ENCODE measurements at places on chromosomes 12 and 14.

DNA sequence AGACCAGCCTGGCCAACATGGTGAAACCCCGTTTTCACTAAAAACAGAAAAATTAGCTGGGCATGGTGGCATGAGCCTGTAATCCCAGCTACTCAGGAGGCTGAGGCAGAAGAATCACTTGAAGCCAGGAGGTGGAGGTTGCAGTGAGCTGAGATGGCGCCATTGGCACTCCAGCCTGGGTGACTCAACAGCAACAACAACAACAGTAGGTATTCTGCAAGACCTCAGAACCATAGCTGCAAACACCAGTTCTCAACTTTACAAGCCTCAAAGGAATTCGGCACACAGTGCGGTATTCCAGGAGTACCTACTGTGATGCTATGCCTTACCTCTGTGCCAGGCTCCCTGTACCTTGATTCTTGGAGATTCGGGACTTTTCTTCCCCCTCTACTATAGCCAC is 15.8 kb downstream of the FOXN3 start:
- DNase-seq: no peak

DNA sequence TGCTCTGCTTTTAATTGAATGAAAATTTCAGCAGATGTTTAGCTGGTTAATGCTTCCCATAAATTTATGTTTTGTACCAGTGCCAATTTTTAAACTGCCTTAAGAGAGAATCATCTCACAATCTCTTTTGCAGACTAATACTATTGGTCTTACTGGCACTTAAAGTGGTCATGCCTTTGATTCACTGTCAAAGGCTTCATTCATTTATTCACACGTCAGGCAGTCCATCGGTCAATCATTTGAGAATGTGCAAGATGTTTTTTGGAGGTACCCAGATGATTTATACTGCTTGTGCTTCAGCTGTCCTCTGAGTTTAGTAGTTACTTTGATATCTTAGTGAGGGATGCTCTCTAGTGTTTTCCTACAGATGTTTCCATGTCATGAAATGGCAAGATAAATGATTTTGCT is 83.4 kb downstream of the NAV3 start:
- no peak for DNase-seq

- no peak for DNase-seq
Measured at GRCh38 chr14:22895402-22895801, 12.4 kb downstream of the REM2 start.

DNA sequence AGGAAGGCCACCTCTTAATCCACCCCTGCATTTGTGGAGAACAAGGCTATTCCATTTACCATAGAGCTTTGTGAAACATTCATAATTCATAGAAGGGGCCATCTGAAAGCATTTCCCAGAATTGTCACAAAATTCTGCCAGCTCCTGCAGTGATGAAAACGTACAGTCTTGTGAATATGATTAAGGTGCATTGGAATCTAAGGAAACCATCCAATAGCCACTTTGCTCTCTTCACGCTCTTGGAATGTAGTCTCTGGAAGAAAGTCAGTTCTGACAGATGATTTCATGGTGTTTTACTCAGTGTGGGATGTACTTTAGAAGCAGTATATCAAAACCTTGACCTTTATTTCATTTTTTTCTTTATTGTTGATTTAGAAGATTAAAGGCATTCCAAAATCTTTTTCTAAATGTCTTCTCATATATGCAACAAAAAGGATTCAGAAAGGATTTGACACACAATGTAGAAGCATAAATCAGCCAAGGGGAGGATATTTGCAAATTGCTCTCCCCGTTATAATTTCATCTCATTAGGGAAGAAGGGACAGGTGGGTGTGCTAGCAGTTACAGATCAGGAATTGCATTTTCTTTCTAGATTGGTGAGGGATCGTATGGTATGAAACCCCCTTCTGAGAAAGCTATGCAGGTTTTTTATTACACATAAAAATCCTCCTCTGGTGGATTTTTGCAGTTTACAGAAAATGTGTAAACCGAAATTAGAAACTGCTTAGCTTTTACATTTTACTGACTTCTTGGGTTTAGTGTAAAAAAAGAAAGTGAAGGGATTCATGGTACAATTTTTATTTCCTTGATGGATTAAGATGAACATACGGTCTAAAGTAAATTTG is 390.2 kb downstream of the LRIG3 start:
- no peak for DNase-seq

GRCh38 chr12:103114296-103115055 is 157.0 kb downstream of the ASCL1 start:
- no peak for DNase-seq

DNA sequence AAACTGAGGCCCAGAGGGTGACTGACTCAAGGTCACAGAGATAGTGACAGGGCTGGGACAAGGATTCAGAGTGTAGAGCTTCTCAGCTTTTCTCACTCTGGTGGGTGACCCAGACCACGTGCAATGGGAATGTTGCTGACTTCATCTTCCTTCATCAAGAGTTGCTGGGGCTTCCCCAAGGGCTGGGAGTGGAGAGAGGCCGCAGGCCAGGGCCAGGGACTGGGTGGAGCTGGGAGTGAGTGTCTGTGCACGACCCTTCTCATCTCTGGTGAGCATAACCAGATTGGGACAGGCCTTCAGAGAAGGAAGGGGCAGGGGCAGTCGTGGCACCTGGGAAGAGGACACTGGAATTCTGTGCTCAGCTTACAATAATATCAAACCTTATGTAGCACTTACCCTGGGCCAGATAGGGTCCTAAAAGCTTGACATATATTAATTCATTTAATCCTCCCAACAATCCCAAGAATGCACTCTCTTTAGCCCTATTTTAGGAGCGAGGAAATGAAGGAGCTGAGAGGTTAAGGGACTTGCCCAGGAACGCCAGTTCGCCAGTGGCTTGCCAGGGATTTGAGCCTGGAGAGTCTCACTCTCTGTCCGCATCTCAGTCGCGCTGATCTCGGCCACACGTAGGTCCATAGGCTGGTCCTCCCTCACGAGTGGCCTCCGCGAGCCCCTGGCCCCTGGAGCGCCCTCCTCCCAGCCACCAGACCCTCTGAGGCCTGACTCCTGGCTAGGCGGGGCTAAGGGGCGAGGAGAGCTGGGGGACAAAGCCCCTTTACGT is 15.8 kb downstream of the KRT18 start:
- no peak for DNase-seq

GRCh38 chr12:26231470-26231869 is 36.1 kb downstream of the SSPN start:
- no peak for DNase-seq

DNA sequence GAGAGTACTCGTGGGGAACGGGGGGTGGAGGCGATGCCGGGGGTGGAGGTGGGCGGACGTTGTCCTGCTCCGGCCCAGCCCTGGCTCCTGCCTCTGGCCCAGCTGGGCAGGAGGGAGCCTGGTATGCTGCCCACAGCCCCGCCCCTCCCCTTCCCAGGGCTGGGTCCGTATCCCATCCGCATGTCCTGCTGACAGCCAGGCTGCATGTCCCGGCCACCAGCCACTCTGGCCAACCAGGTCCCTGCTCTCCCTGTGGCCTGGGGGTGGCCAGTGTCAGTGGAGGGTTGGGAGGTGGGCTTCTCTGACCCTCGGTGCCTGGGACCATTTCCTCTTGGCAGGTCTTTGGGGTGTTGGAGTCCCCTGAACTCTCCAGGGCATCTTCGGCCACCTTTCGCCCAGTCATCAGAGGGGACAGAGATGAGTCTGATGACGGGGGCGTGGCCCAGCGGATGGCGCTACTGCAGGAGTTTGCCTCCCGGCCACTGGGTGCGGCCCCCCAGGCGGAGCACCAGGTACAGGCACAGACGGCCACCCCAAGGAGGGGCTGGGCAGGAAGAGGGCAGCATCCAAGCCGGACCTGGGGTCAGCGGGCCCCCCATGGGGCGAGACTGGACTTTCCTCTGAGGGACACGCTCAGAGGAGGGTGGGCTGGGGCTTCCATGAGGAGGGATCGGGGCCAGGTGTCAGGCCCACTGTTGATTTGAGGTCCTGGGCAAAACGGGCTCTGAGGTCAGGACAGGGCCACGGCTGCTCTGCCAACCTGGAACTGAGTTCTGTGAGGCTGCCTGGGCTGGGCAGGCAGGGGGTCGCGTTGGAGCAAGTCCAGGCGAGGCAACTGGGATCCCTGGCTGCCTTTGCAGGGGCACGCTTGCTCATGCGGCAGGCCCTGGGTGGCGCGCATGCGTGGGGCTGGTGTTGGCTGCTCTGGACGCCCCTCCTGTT is 20.2 kb downstream of the CEP170B start:
- no peak for DNase-seq

DNA sequence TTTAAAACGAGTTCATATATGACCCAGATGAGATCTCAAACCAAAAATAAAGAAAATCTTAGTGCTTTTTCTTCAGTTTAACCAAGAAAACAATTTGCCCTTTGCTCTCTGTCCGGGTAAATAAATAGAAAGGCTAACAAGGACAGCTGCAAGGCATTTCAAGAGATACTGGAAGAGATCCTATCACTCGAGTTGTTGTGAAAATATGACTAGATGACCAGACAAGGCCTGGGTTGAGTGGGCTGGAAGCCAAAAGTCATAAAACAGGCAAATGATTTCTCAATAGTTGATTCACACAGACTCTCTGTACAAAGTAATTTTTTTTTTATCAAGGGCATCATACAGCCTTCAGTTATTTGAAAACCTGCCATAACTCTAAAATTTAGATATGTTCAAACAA is 55.9 kb upstream of the AVPR1A start:
- DNase-seq: no peak

GRCh38 chr14:93185349-93185720 is 218 bp downstream of the LYSET start:
- no peak for DNase-seq

DNA sequence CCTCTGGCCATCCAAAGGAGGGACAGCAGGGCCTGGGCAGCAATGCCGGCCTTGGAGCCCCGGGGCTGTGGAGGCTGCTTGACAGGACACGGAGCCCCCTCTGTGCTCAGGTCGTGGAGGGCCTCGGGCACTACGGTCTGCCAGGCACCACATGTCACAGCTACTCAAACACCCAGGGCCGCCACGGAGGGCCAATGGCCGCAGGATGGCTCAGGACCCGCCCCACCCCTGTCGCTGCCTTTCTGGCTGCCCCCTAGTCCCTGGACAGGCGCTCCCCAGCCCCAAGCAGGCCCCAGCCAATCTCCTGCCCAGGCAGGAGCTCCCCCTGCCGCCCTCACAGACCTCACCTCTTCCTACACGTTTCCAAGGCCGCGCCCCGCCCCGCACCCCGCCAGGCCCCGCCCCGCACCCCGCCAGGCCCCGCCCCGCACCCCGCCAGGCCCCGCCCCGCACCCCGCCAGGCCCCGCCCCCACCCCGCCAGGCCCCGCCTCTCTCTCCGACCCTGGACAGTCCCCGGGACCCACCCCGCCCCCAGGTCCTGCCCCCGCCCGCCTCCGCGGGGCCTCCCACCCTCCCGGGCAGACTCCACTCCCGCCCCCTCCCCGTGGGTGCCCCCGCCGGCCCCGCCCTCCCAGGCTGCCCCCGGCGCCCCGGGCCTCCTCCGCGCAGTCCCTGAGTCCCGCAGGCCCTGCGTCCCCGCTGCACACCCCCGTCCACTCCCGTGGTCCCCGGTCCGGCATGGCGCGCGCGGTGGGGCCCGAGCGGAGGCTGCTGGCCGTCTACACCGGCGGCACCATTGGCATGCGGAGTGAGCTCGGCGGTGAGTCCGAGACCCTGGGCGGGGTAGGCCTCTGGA is at the start of gene ASPG:
TSS of gene ASPG (plus strand) at position 669 of the 857 bp plus-strand sequence. CDS start at position 740, 71 bp downstream.
- no peak for DNase-seq

GRCh38 chr14:64729386-64730060 is 25.3 kb downstream of the PLEKHG3 start:
- DNase-seq: no peak

GRCh38 chr12:100376161-100376560 is 19.3 kb downstream of the SLC17A8 start:
- DNase-seq: no peak

GRCh38 chr14:67573228-67574010 is 26.6 kb downstream of the PIGH start:
- no peak for DNase-seq

DNA sequence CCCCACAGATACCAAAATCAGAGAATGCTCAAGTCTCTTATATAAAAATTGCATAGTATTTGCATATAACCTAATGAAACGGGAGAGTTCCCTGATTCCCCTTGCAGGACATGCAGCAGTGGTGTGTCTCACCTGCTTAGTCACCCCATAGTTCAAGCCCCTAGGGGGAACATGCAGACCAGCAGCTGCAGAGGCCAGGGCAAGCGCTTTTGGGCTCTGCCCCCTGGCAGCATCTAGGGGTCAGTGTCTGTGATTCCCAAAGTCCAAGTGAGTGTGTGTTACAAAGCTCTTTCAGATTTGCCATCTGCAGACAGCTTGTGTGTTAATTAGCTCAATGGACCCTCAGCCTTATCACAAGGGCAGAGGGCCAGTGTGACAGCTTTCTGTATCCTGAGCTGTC is 110.1 kb downstream of the DNAI7 start:
- DNase-seq: no peak

DNA sequence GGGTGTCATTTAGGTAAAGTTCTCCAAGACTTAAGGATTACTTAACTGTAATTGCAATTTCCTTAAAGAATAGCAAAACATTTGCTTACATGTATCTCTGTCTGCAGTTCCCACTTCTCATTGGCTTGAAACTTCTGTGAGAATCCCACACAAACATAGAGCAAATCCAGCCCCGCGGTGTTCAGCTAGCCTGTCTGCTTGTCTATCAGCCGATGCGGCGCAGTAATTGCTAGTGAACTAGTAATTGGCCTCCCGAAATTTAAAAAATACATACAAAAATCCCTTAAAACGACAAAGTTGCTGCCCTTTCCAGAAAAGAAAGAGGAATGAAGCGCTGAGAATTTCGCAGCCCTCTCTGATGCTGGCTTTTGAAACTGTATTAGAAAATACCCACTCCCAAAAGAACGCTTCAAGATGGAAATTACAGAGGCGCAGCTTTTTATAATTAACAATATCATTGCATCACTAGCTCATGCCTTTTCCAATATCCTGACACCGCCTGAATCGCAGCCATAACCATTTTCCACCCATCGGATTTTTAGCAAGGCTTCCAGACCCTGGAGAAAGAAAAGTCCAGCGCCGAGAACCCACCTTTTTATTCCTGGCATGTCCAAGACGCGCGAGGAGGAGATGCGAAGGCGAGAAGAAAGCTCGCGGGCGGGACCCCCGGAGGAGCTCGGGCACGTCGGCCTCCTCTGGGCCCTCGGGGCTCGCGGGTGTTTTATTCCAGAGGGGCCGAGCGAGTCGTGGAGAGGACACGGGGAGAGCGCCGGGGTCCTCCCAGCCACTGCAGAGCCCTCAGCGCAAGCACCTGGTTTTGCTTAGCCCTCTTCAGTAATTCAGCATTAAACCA is 646 bp downstream of the FBLN5 start:
- peak; percentile 9 for DNase-seq

- DNase-seq: no peak
Measured at GRCh38 chr12:292186-292585, 29.6 kb upstream of the SLC6A13 start.

- DNase-seq: no peak
Measured at GRCh38 chr14:103058164-103059055, 1.1 kb upstream of the CDC42BPB start.

All from stimulated activated CD4-positive, alpha-beta T cell treated with anti-CD3 and anti-CD28 coated beads, Interleukin-2, amount 100 ng/mL, for 24 hours (primary cell).